Stimulated activated CD8-positive, alpha-beta memory T cell treated with anti-CD3 and anti-CD28 coated beads, Interleukin-7, amount 100 ng/mL, for 4 hours (primary cell): ENCODE measurements at places on chromosomes 2 and 18.
A peak's percentile ranks its signal among the peaks of the same experiment; 100 is the strongest.

GRCh38 chr2:115549611-115550130 is 1107.2 kb downstream of the DPP10 start:
- no peak for DNase-seq

GRCh38 chr2:30197570-30198192 is 33.7 kb upstream of the LBH start:
- no peak for DNase-seq

DNA sequence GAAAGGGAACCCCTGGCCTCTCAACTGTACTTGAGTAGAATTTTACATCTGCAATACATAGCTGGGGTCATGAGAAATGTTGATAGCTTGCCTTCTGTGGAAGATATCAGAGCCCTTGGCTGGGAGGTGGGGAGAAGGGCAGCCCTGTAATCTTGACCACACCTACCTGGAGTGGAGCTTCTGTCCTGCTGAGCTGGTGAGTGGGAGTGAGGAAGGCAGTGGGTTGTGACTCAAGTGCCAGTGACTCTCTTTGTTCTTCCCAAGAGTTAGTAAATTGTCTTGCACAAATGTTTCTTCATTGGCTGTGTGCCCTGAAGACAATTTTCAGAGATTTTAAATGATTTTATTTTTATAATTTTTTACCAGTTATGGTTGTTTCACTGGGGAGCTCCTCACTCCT is 277.3 kb downstream of the MBD5 start:
- no peak for DNase-seq

GRCh38 chr2:20643826-20644225 is 7.1 kb downstream of the HS1BP3 start:
- no peak for DNase-seq

- no peak for DNase-seq
Measured at GRCh38 chr18:2083691-2084090, 487.6 kb downstream of the METTL4 start.

DNA sequence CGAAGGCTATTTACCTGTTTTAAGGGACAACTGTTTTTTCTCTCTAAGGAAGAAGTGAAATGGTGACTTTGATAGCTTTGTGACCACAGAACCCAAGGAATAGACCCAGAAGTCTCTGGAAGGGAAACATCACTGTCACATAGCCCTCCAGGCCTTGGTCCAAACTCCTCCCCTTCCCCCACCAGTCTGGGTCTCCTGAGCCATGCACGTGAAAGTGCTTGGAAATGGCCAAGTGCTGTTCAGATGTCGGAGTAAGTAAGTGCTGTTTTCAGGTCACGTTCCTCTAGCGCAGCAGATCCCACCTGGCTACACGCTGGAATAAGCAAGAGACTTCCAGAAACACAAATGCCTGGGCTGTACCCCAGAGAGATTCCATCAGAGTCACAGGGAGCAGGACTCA is 73.0 kb upstream of the AFF3 start:
- DNase-seq = no peak

- no peak for DNase-seq
Measured at GRCh38 chr2:62293490-62294271, 97.8 kb downstream of the B3GNT2 start.

- no peak for DNase-seq
Measured at GRCh38 chr2:221896505-221897151, 324.5 kb upstream of the EPHA4 start.

DNA sequence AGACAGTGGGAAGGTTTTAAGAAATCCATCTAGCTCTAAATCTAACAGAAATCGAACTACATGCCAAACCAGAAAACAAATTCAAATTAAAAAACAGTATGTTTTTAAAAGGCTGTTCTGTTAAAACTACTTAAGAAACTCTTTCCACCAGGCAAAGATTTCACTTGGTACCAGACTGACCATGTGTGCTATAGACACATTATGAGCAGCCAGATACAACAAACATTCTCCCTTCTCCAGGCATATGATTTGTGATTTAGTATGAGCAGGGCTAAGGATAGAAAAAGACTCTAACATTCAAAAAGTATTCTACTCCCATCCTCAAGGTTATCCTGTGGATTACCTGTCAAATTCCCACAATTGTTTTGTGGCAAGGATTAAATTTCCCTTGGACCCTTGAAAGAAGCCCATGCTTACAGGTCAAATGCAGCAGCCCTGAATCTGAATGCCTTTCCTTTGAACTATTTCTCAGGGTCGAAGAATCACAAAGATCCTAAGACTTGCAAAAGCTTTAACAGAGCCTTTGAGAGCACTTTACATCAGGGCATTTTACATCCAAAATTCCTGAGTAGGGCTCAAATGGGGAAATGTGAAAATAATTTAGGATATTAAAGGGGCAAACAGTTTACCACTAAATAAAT is 42.5 kb upstream of the TTC32 start:
- no peak for DNase-seq

DNA sequence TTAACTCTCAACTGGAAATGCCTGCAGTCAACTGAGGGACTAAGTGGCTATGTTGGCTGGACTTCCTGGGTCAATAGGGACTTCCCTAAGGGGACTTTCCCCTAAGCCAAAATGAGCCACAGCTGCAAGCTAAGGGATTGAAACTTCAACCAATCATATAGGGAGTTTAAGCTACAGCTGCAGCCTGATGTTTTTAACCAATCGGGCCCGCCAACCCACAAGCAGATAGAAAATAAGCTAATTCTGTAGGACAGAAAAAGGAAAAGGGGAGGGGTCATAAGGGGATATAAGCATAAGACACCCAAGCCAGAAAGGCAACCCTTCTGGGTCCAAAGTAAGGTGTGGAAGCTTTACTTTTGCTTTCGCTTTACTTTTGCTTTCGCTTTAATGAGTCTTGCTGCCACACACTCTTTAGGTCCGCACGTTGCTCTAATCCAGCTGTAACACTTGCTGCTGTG is 927.5 kb downstream of the ERBB4 start:
- DNase-seq = no peak

DNA sequence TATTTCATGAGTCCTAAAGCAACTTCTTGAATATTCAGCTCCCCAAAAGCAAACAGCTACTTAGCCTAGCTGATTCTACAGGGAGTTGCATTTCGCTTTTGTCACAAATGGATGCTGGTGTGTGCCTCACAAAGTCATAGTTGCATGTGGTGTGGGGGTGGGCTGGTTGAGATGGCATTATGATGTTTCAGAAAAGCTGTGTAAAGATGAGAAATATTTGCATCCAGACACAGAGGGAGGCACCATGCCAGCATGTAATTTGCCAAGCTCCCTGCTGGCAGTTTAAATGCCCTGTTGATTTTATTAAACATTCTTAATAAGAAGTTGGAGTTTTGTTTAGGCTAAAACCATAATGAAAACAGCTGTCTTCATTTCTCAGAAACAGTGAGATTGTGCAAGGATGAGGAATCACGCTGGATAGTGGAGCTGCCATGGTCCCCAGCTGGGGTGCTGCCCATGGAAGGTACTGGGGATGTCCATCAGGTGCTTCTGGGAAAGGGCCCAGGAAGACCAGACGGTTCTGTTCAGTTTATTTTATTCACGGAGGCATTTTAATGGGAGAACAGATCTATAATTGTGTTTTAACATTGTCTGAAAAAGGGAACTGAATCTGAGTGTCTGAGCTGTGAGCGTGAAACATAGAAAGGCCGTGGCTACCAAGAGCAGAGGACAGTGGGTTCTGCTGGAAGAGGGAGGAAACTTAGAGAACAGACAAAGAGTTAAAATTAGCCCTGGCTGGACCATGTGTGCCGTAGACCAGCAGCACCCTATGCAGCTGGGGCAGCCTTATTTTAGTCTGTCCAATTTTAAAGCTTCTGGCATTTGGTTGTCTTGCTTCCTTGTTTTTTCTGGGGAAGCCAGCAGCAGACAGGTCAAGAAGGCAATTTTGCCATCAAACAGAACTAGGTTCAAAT is 177.1 kb downstream of the FAM210A start:
- no peak for DNase-seq

GRCh38 chr2:162768656-162769055 is 69.9 kb downstream of the KCNH7 start:
- no peak for DNase-seq

GRCh38 chr2:30716123-30716900 is 90.9 kb downstream of the CAPN13 start:
- DNase-seq = no peak

DNA sequence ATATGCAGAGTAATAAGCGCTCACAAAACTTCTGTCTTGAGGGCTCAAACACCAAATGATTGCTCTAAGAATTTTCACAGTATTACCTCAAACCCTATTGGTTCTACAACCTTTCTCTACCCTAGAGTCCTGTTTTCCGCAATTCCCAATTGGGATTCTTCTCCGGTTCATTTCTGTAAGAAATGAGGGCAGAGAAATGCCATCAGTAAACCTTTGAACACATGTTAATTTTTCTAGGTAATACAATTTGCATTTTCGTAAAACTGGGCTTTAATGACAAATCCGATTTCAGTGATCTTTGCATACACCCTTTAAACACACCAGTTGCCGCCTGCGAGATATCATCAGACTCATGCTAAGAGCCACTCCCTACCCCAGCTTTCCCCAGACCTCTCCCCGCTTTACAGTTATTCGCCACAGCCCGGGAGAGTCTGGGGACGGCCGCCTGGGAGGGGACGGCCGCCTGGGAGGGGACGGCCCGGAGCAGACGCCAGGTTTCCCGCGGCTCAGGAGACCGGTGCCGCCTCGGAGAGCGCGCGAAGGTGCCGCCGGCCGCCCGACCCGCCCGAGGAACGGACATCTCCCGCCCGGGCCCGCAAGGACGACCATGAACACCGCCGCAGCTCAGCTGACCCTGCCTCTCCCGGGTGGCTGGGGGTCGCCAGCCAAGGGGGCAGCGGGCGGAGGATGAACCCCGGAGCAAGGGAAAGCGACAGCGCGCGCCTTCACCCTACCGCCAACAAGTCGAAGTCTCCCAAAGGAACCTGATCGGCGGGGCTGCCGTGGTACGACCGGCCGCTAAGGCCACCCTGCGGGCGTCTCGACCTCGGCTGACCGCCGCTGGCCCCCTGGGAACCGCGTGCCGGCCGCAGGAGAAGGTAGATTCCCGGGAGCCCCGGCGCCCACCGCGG is 463 bp downstream of the SMC6 start:
- DNase-seq = peak; percentile 40

DNA sequence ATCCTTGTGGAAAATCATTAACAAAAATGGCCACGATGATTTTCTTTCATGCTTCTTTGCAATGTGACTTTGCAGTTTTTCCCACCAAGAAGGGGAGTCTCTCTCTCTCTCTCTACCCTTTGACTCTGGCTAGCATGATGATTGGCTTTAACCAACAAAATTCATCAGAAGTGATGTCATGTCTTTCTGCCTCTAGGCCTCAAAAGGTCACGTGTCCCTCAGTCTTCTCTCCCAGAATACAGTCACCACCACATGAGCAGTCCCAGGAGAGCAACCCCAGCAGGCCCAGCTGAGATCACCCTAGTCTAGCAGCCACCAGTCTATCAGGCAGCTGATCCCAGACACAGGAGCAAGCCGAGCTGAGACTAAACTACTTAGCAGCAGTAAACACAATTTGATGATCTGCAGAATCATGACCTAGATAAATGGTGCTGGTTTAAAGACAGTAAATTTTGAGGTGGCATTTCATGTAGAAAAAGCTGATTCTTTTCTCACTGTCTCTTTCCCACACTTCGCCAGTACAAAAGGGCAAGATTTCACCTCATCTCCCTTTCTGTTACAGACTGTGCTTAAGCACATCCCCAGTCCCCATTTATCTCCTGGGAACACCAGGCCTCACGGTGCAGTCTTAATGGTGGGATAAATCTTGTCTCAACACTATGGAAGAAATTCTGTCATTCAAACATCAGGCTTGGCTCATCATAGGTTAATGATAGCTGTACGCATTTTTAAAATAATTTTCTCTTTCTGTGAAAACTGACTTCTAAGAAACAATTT is 132.7 kb downstream of the SCG2 start:
- DNase-seq = no peak

- no peak for DNase-seq
Measured at GRCh38 chr2:145094370-145094769, 574.5 kb upstream of the ZEB2 start.

DNA sequence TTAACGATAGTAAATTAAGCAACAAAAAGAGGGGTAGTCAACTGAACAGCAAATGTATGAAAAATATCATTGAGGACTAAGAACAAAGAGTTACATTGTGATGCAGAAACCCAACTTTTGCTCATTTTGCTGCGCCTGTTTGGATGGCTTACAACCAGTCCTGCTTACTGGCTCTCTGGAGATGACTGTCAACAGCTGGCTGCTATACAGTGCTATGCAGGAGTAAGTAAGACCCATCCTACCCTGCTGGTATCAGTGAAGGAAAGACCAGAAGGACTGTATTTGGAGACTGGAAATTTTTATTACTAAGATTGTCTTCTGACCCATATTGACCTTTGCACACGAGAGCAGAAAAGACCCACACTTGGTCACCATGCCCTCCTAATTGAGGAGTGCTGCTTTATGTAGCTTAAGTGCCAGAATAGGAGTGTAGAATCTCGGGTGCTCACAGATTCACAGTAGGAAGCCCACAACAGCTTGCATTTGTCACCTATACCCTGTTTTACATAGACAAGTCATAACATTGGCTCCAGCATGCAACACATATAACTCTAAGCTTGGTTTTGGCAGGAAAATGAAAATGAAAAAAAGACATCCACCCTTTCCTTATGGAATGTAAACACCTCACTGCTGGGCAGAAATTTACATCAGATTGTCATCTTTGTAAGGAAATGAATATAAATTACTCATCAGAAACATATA is 1915.0 kb upstream of the CELF4 start:
- DNase-seq = no peak

DNA sequence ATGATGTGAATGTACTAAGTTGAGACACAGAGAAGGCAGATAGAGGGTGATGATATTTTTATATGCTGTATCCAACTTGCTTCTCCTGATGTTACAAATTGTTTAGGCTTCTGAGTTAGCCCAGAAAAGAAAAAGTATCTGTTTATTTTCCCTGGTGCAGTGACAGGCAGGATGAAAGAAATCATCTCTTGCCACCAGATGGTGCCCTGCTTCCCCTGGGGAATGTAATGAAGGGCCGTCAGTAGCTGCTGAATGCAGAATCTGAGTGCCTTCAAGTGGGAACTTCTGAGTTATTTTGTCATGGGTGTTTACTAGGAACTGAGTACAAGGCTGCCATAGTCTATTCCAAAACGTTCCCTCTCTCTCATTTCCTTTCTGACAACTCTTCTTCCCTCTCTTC is 525.6 kb downstream of the MBD2 start:
- no peak for DNase-seq

- no peak for DNase-seq
Measured at GRCh38 chr2:221629468-221629867, 57.4 kb upstream of the EPHA4 start.

DNA sequence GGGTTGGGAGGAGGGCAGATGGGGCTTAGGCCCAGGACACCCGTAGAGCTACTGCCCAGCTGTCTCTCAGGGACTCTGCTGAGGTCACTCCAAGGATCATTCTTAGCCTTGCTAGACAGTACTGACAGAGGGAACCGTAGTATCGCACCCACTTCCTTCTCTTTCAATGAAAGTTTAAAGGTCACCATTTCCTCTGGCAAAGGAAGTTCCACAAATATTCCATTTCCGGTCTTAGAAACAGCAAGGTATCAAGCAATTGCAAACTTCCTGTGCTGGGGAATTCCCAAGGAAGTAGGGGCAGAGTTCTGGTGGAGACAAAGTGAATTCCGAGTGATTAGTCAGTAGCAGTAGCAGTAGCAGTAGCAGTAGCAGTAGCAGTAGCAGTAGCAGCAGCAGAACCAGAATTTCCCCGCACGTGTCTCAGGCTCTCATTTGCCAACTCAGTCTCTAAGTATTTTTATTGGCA is 24.7 kb downstream of the IL1B start:
- DNase-seq = no peak
